Activated CD4-positive, alpha-beta T cell treated with anti-CD3 and anti-CD28 coated beads, Interleukin-2, amount 50 U/mL, for 16 hours (primary cell): ENCODE measurements at places on chromosomes 2 and 18.

- no peak for DNase-seq
Observed at GRCh38 chr2:196677404-196677803, 37.9 kb downstream of the CCDC150 start.

GRCh38 chr2:85601771-85602475 is 575 bp downstream of the TMEM150A start:
- no peak for DNase-seq

GRCh38 chr18:70068981-70069380 is 121.3 kb upstream of the CD226 start:
- DNase-seq, result no peak

DNA sequence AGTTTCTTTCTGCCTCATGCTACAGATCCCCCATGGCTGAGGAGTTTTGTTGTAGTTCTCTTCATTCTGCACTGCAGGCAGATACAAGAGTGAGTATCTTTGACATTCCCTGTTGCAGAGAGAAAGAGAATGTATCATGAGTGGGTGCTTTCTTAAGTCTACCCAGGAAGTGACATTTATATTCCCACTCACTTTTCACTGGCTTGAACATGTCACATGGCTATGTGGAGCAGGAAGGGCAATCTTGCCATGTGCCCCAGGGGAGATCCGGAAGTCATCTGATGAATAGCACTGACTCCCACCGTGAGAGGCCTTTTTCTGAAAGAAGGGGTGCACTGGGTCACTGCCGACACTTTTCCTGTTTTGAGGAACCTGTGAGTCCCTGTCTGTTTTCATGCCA is 66.4 kb upstream of the BOD1L2 start:
- no peak for DNase-seq

- no peak for DNase-seq
Observed at GRCh38 chr2:150608341-150608740, 120.9 kb upstream of the RND3 start.

GRCh38 chr2:74379851-74380789 is at the start of gene DCTN1:
Gene DCTN1, minus strand, starts transcription at chr2:74380311. Its CDS starts 274 bp downstream, at chr2:74380037.
- no peak for DNase-seq

DNA sequence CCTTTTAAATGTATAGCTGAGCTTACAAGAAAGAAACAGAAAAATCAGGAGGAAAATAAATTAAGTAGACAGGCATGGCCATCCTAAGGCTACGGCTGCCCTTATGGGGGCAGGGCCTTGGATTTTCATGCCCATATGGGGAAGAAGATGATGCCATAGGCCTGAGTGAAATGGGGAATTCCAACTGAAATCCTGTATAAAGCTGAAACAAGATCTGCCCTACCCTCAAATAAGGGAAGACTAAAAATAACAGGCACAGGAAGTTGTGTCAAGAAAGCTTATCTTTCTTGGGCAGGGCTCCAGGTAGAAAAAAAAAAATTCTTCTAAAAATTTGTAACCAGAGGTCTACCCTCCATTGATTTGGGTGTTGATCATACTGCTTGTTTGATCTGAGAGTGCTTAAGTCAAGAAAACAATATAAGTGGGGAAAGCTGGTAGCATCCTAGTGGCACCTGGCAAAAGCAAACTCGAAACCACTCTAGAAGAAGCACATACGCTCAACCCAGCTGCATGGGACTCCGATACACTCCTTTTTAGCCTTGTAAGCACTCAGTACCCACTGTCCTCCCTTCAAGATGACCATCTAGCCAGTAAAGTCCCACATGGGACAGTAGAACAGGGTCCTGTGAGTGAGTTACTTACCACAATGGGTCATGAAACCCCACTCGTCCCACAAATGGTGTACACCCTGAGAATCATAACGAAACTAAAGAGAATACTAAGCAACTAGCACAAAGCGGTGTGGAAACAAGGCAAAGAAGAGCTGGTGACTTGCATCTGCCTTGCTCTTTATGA is 22.3 kb downstream of the DNAH7 start:
- no peak for DNase-seq

DNA sequence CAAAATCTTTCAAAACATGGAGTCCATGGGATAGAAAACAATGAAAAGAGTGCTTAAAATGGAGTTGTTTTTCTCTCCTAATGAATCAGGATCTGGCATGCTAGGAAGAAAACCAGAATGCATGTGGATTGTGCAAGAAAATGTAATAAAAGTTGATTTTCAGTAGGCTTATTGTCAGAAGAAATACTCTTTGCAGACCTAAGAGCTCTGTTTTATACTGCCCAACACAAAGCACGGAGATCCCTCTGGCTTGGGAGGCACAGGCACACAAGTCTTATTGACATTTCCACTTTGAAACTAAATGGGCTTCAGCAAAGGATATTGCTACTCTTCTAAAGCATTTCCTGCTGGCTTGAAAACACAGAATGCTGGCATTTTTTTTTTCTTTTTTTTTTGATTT is 15.5 kb upstream of the DAPL1 start:
- no peak for DNase-seq

DNA sequence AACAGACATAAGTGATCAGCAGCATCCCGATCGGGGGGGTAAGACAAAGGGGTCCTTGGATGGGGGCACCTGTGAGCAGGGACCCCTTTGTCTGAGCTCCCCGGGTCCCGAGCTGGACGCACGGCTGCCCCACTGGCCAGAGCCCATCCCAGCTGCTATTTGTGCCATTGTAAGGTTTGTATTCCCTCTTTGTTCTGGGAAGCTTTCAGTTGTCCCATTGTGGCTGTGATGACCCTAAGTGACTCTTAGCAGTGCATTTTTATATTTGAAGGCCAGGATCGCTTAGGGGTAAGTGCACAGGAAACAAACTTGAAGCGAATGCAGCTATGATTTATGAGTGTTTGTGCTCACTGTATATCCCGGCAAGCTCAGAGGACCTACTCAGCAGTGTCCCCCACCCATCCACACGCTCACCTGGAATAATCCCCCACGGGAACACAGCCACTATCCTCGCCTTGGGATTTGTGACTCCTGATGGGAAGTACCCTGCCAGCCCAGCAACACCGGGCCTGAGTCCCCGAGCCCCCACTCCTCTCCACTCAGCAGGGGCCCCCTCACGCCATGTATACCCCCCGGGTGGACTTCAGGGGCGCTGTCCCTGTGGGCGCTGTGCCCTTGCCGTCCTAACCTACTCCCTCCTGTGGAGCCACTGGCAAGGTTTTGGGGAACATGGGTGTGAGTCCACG is 80.1 kb downstream of the MBP start:
- no peak for DNase-seq

GRCh38 chr2:75047189-75047991 is 88.9 kb downstream of the POLE4 start:
- DNase-seq, result no peak

- no peak for DNase-seq
Observed at GRCh38 chr2:137973280-137973679, 9.0 kb downstream of the HNMT start.

DNA sequence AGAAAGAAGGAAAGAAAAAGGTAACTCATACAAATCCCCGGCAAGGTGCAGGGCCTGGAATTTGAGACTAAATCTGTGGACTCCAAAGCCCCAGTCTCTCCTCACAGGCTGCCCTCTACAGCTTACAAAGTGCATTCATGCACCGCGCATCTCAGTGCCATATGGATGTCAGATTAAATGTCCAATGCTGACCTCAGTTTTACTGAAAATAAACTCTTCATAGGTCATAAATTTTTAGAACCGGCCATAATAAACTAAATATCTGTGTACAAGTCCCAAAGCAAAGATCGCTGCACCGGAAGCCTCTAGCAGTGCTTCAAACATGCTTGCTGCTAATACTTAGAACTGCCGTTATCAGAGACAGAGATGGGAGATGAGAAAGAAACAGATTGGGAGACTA is 17.7 kb downstream of the ST6GAL2 start:
- DNase-seq, result no peak

DNA sequence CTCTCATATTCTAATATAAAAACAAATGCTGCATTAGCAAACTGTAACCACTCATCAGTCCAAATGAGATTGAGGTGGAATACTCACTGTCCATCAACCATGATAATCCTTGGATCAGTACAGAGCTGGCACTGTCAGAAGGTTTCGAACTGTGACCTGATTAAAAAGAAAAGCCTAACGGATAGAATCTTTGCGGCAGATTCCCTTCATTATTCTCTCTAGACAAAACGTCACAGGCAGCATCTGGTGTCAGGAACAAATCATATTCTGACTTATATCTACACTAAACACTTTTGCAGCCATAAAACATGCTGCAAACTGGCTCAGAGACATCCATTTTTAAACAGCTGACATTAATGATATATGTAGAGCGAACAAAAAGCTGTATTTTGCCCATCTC is 677.7 kb upstream of the NXPH2 start:
- DNase-seq, result no peak

- DNase-seq, result no peak
Observed at GRCh38 chr2:60551240-60552077, 2.0 kb downstream of the BCL11A start.

DNA sequence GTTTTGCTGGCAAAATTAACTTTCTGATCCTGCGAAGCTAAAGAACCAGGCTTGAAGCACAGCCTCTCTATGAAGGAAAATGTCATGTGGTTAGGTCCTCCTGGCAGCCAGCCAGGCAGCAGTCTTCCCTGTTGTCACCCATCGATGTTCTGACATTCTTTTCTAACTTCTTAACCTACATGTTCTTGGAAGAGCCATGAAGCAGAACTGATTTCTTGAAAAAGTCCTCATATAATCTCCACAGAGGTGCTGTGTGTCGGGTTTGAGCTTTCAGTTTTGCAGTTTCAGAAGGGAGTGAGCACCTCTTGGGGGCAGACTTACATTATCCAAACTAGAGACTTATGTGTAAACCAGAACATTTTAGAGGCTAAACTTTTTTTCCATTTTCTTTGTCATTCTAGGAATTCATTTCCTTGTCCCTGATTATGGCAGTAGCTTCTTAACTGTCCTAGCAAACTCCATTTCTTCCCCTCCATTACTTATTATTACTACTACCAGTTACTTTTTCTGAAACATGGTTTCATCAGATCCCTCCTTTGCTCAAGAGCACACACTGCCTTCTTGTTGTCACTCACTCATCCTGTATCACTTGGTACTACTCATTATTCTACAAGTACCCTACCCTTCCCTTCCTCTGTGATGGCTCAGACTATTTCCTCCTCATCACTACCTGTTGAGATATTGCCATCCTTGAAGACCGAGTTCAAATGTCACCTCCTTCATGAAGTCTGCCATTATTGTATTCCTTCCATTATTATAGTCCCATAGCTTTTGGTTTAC is 31.1 kb downstream of the DOK1 start:
- DNase-seq, result peak; percentile 51

DNA sequence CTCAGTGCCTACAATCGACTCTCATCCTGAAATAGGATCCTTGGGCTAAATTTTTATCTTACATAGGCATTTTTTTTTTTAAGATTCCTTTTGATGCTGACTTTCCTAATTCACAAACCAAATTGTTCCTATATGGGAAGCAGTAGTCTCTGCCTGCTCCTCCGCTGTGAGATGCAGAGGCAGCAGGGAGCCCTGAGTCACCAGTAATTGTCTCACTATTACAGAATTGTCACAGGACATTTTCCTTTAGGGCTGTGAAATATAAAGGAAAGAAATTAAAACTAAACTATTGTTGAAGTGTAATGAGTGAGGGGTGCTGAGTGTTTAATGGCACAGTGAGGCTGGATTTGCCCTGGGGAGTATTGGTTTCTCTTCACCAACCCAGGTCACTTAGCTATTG is 63.8 kb downstream of the MYO3B start:
- DNase-seq, result no peak

GRCh38 chr18:75211002-75211621 is 515 bp downstream of the TSHZ1 start:
- peak; percentile 23 for DNase-seq

- no peak for DNase-seq
Observed at GRCh38 chr2:120443946-120444345, 98.0 kb downstream of the INHBB start.

DNA sequence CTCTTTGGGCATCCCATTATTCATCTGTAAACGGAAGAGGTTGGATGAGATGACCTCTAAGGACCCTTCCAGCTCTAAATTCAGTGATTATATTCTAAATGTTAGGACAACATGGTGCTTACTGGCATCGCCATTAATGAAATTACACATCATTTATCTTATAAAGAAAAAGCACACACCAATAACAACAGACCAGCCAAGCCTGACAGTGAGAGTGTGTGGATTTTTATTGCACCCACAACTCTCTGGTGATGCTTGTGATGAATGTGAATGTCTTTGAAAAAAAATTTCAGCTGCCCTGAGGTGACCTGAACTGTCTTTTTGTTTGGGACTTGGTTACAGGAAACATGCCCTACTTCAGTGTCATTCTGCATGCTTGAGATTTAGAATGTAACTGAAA is 513.3 kb upstream of the NRP2 start:
- DNase-seq, result no peak

GRCh38 chr2:176072292-176072669 is 11.5 kb downstream of the EVX2 start:
- DNase-seq, result no peak

GRCh38 chr2:43819491-43820163 is 19.0 kb downstream of the ABCG5 start:
- no peak for DNase-seq

- DNase-seq, result no peak
Observed at GRCh38 chr2:109059474-109060165, 69.4 kb upstream of the SH3RF3 start.

GRCh38 chr2:129144082-129144791 is 825.6 kb upstream of the HS6ST1 start:
- no peak for DNase-seq
